Cerebellum (tissue), 4 donors: ENCODE measurements at places on chromosomes 5 and 9. TPM values are rescaled to one million over a fixed set of nuclear protein-coding genes. Genes with fewer than 3 reads are reported as not detected.

DNA sequence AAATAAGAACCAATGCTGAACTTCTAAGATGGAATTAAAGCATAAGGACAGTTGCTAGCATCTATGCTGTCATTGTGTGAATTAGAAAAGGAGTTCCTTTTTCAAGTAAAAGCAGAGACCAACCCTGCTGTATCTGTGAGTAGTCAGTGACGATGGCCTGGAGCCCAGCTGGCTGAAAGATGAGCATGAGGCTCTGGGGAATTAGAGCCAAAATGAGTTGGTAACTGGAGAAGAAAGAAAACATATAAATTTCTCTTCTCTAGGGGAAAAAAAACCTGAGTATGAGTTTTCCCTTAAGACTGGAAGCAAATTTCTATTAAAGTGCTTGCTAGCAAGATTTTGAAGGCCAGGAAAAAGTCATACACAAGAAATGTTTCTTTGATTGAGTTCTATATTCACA lies 1.6 kb upstream of the SPZ1 start:
- DNase-seq: no peak

- DNase-seq: no peak
Measured at GRCh38 chr9:6628704-6629103, 16.8 kb downstream of the GLDC start.

Gene SPINK1
- total RNA-seq: not detected

GRCh38 chr5:118605761-118606160 lies 382.6 kb downstream of the DTWD2 start:
- DNase-seq: no peak

Gene CMYA5
- total RNA-seq: 3.2 TPM

Gene UNC13B
- total RNA-seq: 21.1 TPM

DNA sequence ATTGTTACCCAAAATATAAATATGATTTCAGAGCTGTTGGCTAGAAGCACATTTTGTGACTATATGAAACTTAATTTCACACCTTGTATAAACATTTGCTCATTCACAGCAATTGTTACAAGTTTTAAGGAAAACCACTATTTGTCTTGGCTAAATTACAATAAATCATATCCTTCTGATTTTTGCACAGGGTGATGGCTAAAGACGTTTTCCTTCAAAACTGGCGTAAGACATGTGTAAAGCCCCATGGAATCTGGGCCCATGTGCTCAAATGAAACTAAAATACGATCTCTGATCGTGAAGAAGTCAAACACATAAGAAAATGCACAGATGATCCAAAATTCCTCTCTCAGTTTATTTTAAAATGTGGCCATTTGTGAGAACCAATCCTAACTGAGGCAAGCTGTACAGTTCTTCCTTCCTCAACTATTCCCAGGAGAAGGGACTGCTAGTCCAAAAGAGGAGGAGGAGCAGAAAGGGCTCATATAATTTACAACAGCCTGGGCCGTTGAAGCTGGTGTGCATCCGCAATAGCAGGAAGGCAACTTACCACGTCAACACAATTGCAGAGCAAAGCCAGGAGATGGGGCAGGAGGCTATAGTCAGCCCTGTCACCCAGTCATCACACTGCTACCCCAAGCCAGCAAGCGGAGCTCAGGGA lies 98.4 kb downstream of the MED27 start:
- no peak for DNase-seq

DNA sequence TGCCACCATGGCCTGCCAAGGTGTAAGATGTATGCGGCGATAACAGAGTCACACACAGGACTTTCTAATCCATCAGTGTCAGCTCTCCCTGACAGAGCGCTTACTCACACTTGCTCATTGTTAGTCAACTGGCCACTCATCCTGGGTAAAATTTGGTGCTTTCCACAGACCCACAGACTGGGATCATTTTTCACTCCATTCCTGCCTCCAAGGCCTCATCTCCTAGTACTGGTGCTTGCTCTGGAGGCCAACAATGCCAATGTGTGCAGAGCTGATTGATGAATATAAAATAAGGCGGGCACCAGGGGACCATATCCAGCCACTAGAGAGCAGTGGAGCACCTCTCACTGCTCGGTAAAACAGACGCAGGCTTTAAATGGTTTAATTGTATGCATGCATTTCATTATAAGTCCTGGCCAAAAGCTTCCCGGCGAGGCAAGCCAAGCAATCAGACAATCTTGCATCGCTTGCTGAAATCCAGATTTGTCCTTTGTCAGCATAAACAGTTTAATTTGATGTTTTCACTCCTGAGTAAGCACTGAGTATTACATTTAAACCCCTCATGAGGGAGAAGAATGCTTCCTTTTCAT lies 22.3 kb downstream of the PSMB7 start:
- peak; percentile 49 for DNase-seq
